Activated CD8-positive, alpha-beta memory T cell treated with anti-CD3 and anti-CD28 coated beads for 1 hour (primary cell): ENCODE measurements at places on chromosomes 1 and 21.

- DNase-seq: peak; percentile 95
These were observed at the start of gene ZBTB17 for GRCh38 chr1:15975805-15976680. TSS of gene ZBTB17 (minus strand) at chr1:15976101. CDS start at chr1:15948495, 27,606 bp downstream.

DNA sequence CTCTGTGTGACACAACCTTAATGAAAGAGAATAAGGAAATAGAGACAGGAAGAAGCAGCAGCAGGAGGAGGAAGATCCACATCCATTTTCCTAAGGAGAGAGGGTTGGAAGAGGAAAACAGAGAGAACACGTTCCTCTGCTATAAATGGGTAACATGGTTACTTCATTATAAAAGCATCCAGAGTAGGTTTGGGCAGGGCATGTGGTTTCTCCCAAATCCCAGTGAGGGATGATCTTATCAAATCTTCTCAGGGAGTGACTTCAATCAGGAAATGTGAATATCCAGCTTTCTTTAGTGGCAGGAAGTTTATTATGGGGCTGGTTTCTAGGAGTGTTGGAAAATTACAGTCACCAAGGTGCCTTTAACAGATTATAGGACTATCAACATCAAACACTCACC, 11.1 kb downstream of the CYP2J2 start:
- no peak for DNase-seq

- no peak for DNase-seq
These were observed 709 bp upstream of the SLC41A1 start for GRCh38 chr1:205813755-205814058.

DNA sequence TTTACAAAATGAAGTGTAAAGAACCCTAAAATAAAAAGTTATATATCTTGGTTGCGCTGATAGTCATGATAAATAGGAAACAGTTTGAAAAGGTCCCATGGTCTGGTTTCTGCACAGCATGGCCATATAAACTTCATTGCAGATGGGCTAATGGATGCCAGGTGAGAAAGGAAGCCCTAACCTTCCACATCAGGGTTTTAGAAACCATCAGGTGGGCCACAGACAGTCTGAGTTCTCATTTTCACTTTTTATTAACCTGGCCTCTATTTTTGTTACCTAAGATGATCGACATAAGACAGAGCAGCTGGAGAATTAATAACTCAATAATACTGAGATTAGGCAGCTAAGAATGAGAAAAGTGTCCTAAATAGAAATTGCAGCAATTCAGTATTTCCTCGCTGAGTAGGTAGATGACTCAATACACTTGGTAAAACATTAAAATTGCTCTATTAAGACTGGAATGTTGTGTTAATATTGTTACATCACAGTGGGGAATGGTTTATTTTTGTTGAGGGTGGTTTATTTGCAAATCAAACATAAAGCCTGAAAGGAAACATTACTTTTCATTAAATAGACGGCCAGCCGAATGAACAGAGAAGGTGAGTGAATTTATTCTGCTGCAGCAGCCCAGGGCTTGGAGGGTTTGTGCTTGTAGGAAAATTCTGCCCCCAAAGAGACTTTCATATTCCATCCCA, 21.1 kb downstream of the C1orf21 start:
- no peak for DNase-seq

DNA sequence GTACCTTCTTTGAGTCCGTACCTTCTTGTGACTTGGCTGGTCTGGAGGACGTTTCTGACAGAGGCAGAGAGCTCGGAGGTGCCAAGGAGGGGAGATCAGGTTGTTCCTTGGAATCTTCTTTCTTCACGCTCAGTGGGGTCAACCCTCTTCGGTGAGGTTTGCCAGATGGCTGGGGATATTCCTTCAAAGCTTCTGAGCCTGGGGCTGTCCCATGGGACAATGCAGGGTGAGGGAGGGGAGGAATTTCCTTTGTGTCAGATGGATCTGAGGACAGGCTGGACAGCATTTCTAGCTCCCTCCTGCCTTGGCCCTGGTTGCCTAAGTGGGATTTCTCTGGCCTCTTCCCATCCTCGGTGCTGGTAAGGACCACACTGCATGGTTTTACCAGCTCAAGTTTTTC, 95.5 kb upstream of the EDN2 start:
- no peak for DNase-seq

- no peak for DNase-seq
These were observed 79.2 kb downstream of the HFM1 start for GRCh38 chr1:91325456-91325855.

GRCh38 chr1:30488324-30488913, 235.0 kb downstream of the MATN1 start:
- no peak for DNase-seq

GRCh38 chr21:43333298-43334062, 93.5 kb downstream of the SIK1 start:
- no peak for DNase-seq

DNA sequence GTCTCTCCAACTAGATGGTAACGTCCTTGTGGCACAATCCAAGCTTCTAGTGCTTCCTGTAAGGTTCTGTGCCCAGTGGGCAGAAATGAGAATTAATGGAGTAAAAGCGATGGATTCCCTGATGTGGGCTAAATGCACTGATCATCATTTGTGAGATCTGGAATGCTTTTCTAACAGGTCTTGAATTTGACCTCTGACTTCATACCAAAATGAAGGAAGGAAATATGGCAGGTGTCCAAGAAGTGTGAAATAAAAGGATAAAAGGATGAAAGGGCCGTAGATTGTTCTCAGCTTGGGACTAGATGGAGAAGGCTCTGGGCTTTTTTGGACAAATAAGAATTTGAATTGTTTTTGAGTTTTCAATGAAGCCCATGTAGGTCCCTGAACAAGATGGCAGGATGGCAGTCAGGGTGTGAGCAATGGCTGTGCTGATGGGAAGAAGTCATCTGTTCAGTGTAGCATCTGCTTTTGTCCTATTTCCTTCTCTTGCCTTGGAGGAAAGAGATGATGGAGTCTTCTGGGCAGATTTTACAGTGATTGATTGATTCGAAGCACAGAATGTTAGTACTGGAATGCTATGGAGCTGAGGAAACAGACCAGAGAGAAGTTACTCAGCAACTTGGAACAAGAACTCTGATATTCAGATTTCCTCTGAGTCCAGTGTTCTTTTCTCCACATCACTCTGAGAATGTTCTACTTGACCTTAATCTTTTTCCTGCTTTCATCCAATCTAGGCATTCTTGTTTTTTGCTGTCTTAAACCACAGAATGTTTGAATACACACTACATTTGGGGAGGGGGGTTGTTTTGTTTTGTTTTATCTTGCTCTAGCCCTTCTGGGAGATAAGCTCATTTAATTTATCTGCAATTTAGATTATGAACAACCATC, 286.0 kb downstream of the HLX start:
- no peak for DNase-seq

DNA sequence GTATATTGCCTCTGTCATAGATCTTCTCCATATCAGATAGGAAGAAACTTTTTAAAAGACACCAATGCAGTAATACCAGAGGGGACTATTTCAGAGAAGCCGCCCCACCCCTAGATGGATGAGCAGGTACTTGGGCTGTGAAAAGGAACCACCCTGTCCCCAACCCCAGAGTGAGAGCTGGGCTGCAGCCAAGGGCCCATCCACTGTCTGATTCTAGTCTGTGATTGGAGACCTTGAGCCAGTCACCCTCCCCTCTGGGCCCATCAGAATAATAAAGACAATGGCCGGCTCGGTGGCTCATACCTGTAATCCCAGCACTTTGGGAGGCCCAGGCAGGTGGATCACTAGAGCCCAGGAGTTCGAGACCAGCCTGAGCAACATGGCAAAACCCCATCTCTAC, 5.0 kb downstream of the CLEC20A start:
- DNase-seq: no peak

GRCh38 chr1:232044728-232045127, 418.1 kb downstream of the DISC1 start:
- DNase-seq: no peak

DNA sequence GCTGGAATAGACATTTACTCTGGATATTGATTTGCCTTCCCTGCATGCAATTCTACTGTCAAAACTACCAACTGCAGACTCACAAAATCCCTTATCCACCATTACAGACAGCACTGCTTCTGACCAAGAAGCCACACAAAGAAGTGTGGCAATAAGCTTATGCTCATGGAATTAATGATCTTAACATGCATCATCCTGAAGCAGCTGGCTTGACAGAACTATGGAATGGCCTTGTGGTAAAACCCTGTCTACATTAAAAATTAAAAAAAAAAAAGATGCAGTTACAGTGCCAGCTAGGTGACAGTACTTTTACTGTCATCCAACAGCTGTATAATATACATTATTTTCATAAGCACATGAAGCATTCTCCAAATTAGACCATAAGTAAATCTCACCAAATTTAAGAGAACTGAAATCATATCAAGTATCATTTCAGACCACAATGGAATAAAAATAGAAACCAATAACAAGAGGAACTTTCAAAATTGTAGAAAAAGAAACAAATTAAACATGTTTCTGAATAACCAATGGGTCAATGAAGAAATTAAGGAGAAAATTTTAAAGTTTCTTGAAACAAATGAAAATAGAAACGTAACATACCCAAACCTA, 70.7 kb downstream of the SCMH1 start:
- DNase-seq: no peak

DNA sequence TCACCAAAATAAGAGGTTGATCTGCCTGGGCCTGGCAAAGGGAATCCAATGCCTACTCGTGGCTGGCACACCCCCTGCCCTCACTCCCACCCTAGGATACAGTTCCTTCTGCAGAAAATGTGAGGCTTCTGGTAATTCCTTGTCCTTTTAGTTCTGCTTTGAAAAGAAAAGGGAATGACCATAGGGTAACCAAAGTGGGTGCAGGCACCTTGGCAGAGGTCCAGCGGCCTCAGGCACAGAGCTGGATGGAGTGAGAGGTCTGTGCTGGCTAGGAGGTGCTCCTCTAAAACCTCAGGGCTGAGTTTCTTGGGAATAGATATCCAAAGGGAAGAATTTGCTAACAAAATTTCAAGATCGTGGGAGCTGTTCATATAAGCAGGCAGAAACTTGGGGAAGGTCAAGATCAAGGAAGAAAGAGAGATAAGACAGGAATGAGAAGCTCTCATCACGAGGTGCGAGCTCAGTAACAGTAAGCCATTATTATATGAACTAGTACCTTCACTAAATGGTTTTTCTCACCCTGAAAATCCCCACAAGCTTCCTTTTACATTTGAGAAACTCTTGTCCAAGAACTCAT, 293.1 kb upstream of the LYPLAL1 start:
- DNase-seq: no peak

DNA sequence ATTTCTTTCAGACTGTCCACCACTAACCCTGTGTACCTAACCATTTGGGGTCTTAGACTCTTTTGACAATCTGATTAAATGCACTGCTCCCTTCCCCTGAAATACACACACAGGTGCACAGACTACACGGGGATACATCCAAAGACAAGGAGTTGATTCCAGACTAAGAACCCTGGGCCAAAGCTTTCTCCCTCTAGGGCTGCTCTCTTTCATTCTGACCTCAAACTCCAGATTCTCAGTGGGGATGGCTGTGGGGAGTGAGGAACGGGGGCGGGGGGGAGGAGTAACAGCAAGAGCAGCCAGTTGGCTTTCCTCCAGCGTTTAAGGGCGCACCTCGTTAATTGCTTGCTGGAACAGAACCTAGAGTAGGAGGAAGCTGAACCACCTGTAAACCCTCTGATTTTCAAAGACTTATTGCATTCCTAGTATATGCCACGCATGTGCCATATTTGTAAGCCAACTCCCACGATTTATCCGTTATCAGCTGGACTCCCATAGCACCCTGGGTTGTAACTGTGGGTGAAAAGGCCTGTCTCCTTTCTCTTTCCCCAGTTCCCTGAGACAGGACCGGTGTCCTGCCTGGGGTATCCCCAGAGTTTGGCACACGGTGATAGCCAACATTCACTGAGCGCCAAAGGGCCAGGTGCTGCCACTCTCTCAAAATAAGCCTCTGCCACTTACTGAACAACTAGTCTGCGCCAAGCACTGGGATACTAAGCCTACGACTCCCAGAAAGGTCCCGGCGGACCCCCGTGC, 920 bp downstream of the MTHFR start:
- no peak for DNase-seq

GRCh38 chr1:63323865-63324778, 1.8 kb downstream of the FOXD3 start:
- no peak for DNase-seq

DNA sequence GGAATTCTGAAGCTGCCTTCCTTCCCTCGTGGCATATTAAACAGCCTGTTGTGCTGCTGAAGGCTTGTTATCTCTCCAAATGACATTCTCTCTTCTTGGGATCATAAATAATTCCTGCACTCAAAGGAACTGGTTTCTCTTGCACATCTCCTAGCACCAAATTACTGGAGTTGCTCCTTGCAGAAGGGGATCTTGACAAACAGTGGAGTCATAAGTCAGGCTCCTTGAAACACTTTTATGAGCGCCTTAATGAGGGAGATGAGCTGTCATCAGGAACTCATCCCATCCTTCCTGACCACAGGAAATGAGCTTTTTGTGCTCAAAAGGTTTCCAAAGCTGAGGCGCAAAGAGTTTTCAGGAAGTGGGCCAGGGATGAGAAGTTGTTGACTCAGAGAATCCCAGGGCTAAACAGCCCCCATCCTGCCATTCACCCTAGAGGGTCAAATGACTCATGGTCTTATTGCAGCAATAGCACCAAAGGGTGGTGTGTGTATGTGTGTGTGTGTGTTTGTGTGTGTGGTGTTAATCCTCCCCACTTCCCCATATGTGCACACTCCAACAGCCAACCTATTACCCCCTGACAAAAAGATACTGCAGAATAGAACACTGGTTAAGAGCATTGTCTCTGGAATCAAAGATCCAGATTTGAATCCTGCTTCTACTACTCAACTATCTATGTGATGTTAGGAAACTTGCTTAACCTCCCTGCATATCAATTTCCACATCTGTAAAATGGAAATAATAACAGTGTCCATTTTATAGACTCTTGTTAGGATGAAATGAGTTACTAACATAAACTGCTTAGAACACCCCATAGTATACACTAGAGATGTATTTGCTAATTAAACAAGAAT, 2.8 kb upstream of the PHC2 start:
- DNase-seq: no peak

- DNase-seq: no peak
These were observed 73.3 kb upstream of the RALGPS2 start for GRCh38 chr1:178651742-178652141.

DNA sequence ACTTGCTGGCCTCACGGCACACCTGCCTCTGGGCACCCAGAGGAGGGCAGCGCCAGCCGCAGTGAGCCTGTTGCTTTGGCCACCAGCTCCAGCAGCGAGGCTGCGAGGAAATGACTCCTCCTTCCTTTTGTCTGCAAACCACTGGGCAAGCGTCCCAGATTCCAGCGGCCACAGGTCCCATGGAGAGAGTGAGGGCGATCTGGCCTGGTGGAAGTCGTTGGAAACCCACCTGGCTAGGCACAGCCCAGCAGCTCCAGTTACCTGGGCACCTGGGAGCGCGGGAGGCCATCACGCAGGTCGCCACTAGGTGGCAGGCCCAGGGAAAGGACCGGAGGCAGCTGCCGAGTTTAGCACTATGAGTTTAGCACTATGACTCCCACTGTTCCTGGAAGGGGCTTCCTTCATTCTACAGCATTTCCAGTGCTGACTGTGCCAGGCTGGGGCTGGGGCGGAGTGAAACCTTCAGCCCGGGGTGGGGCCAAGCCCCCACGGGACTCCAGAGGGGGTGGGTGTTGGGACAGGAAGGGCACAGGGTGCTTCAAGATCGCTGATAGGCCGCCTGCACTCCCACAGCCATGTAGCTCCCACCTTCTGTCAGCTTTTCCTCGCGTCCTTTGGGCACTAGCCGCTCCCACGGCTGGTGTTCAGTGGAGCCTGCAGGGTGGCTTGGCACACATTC, 1.1 kb upstream of the ESPN start:
- DNase-seq: peak; percentile 59

- DNase-seq: no peak
These were observed 5.5 kb upstream of the ELOVL1 start for GRCh38 chr1:43373066-43373940.
